Activated CD8-positive, alpha-beta memory T cell treated with anti-CD3 and anti-CD28 coated beads for 24 hours (primary cell): ENCODE measurements at places on chromosomes 1 and 21.

- DNase-seq: no peak
Observed at GRCh38 chr1:112544751-112545150, 36.0 kb downstream of the WNT2B start.

GRCh38 chr1:201310986-201311355 lies 27.7 kb downstream of the PKP1 start:
- no peak for DNase-seq

- DNase-seq: no peak
Observed at GRCh38 chr1:5943343-5944124, 48.7 kb downstream of the NPHP4 start.

DNA sequence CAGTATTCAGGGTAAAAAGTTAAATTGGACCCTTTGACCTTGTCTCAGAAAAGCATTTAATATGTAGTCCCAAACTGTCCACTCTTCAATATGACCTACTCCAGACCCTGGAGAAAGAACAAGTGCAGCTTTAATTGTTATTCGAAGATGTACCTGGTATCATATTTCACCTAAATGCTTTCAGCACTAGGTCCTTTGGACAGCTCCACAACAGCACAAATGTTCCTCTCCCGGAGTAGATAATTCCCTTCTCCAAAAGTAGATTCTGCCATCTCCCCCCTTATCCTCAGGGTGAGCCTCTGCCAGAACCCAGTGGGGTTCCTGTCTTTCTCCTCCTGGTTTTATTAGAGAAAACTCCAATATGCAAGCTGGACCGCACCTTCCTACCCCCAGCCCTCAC lies 104.5 kb upstream of the AJAP1 start:
- peak; percentile 24 for DNase-seq

DNA sequence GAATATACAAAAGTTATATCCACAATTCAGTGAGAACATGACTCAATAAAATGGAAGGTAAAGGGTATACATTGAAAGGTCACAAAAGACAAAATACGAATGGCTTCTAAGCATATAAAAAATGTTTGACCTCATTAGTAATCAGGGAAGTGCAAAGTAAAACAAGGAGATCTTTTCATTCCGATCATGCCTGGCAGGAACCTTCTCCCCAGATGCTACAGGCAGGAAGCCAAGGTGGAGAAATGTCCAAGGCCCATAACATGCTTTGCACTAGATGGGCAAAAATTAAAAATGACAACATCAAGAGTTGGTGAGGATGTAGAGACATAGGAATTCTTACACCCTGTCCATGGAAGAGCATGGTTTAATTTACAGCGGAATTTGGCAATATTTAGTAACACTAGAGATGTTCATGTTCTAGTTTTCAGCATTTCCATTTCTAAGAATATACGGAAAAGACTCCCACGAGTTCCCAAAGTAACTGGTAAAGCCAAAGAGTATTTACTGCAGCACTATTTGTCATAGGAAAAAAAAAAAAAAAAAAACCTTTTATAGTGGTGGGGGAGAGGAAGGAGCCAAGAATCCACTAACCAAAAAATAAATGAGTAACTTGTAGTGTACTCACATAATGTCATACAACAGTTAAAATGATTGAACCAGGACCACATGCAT lies 184.5 kb upstream of the KAZN start:
- no peak for DNase-seq

GRCh38 chr1:215819114-215819513 lies 252.0 kb downstream of the KCTD3 start:
- no peak for DNase-seq

DNA sequence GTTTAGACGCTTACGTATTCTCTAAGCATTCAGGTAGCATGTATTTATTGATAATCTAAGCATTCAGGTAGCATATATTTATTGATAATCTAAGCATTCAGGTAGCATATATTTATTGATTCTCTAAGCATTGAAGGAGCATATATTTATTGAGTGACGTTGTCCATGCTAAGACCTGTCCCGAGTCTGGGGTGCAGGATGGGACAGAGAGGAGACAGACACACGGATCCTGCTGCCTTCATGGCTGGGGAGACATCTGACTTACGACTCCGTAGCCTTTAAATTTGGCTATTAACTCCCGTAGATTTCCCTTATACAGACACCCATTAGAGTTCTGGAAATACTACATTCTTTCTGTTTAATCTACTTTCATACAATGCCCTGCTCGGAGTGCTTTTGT lies 982 bp downstream of the SCCPDH start:
- no peak for DNase-seq

- no peak for DNase-seq
Observed at GRCh38 chr1:12339811-12340543, 110.1 kb downstream of the VPS13D start.

- DNase-seq: peak; percentile 77
Observed at GRCh38 chr1:247409869-247410544, 6.0 kb upstream of the NLRP3 start.

GRCh38 chr1:111654839-111655238 lies 35.2 kb downstream of the RAP1A start:
- no peak for DNase-seq

GRCh38 chr1:204730826-204731459 lies 45.4 kb upstream of the LRRN2 start:
- DNase-seq: peak; percentile 15

DNA sequence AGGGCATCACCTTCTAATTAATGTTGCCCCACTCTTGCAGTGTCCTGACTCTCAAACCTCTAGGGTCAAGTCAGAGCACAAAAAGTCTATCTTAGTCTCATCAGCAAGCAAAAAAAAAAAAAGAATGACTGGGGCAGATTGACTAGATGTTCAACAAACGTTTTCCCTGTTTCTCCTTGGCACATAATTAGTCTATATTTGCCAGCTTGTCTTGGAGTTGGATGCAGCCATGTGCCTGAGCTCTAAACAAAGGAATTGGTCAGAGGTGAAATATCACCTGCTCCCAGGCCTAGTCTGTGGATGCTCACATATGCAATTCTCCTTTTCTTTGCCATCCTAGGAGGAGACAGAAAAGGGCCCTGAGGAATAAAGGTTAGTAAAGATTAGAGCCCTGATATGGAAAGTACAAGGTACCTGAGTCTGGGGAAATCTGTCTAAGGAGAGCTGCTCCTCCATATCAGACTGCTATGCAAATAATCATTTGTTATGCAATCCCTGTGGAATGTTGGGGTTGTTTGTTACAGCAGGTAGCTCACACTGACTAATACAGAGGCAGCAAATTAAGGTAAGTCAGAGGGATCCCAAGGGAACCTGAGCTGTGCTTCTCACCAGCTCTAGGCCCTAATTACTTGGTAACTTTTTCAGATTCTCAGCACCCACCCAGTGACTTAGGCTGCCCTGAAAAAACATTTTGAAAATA lies 130.8 kb downstream of the BRINP2 start:
- no peak for DNase-seq

GRCh38 chr1:11693024-11693590 lies 1.6 kb downstream of the DRAXIN start:
- peak; percentile 73 for DNase-seq

DNA sequence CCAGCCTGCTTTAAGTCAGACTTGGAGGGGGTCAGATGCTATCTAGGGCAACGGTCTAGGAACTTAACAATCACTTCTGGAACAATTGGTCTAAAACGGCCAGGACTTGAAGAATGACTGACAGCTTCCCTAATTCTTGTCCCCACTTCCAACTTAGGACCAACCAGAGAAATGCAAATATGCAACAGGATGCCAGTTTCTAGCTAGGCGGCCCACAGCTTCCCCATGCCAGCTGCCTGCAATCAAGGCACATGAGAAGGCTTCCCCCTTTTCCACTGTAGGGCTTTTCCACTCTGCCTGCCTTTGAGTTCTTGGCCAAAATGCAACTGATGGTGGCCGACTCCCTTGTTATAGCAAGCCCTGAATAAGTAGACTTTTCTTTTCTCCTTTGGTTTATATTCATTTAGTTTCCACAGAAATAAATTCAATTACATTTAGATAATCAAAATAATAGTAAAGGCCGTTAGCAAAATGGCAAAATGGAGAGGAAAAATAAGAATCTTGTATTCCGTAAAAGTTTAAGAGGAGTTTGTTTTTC lies 80.9 kb downstream of the BACH1 start:
- no peak for DNase-seq

DNA sequence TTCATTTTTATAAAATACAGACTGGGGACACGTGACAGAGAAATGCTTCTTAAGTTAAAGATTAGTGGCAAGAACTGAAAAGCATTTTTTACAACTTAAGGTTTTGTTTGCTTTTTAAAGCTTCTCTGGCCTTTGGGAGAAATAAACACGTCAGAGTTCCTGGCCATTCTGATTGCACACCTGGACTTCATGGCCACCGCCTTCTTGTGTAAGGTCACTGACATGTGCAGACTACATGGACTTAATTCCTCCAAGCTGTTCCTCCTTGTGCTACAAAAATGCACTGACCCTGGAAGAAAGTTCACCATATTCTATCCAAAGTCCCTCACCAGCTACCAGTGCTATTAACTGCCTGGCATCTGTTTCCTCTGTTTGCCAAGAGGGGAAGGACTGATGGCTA lies 56.1 kb downstream of the GADD45A start:
- DNase-seq: no peak

- no peak for DNase-seq
Observed at GRCh38 chr1:168939110-168939946, 167.2 kb upstream of the ATP1B1 start.

DNA sequence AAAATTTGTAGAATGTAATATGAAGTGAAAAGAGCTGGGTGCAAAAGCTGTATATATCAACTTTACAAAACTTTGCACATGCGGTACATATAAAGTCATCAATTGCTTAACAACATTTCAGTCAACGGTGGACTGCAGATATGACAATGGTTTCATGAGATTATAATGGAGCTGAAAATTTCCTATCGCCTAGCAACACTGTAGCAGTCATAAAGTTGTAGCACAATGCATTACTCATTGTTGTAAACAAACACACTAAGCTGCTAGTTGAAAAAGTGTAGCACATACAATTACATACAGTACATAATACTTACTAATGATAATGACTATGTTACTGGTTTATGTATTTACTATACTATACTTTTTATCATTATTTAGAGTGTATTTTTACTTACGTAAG lies 64.0 kb downstream of the RGS7 start:
- DNase-seq: no peak

DNA sequence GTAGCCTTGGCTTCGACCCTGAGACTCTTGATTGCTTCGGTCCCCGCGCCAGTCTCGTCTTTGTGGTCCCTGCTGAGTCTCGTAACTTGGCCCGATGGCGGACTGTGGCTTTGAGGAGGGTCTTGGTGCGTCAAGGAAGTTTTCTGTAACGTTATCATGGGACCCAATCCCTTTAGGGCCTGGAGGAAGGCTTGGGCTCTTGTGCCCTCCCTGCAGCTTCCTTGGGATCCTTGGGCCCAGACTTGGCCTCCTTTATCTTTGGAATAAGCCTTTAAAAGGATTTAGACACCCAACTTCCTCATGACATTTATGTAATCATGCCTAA lies 371 bp downstream of the ZMPSTE24 start:
- no peak for DNase-seq

DNA sequence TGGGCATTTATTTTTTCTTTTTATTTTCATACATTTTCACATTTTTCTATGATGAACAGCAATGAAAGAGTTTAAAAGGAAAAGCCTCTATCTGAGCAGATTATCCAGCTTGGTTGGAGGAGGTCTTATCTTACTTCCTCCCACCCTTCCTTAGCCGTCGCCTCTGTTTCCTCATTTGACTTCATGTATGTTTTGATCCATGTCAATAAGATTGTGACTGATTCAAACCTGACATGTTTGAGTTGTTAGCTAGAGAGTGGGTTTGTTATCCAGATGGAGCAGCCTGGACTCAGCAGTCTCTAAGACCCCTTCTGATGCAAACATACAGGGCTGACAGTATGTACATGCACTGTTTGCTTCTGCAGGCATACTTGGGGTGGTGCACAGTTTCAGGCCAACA lies 31.2 kb downstream of the MACO1 start:
- DNase-seq: no peak

GRCh38 chr1:246565751-246566127 lies 322 bp downstream of the TFB2M start:
- no peak for DNase-seq

DNA sequence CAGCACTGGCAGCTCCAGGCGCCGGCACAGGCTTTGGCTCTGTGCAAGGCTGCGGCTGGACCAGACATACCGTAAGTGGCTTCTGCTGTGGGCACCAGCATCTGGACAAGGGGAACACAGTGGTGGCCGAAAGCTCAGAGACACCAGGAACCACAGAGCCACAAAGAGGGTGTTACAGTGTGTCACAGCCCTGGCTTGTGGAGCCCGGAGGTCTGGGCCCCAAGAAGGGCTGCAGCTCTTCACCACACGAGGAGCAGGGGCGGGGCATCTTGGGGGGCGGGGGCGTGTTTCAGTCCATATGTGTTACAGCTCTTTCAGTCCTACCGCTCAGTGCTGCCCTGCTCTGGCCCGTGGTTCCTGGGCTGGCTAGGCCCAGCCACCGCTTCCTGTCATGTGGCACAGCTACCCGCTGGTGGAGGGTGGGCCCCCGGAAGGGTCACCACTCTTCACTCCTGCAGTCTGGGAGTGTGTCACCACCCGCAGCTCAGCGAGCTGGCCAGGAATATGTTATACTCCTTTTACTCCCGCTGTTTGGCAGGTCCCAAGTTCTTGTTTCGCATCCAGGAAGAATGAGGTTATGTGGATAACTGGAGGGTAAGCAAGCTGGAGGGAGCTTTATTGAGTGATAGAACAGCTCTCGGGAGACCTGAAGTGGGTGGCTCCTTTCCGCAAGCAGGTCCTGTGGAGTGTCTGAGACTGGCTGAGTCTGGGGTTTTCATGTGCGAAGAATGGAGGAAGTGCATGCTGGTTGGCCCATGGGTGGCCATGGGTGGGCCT lies 3.3 kb upstream of the LSM10 start:
- DNase-seq: peak; percentile 74

- DNase-seq: no peak
Observed at GRCh38 chr1:11331036-11331944, 58.3 kb downstream of the UBIAD1 start.

DNA sequence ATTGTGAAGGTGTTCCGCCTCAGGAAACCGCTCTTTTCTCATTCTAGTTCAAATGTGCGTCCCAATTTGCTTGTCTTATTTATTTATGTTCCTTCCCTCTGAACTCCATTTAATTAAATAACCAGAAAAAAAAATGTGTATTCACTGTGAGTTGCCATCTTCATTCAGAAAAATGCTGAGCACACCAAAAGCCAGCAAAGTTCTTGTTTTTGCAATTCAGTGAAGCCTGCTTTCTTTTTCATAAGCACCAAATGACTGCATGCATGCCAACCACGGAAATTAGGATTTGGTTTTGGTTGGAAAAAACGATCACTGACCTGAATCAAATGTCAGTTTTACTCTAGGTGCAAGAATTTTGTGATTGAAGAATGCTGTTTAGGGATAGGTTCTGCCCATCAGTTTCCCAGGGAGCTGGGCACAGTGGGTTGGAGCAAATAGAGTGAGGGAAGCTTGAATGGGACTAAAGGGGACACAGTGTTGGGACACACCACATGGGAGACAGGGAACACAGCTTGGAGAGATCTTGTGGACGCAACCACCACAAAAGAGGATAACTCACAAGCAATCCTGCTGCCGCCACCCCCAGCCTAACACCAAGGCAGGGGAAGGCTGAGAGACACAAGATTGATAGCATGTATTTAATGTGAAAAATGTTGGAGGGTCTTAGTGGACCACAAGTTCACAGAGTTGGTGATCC lies 183.4 kb upstream of the GALNT2 start:
- peak; percentile 30 for DNase-seq

- DNase-seq: no peak
Observed at GRCh38 chr1:162538815-162539431, 22.6 kb upstream of the UAP1 start.

- DNase-seq: no peak
Observed at GRCh38 chr21:18275781-18276180, 31.1 kb downstream of the CHODL start.
